Cortex of kidney (tissue), 1 donor: ENCODE measurements at places on chromosomes 4 and X.

DNA sequence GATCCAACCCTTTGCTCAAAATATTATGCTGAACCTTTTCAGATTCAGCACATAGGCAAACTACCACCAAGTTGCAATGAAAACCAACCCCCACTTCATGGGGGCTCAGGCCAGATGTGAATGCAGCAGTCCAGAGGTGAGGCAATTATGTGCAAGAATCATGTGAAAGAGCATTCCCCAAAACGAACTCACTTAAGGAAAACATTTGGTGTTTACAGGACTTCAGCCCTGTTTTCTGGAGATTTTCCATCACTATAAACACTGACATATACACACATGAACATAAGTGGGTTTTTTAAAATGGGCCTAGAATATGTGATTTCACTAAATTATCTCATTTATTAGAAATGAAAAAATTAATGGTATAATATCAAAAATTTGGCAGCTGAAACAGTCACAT is 31.5 kb downstream of the BMP3 start:
- DNase-seq = no peak

GRCh38 chrX:129695937-129696336 is 41.2 kb upstream of the APLN start:
- DNase-seq = no peak

DNA sequence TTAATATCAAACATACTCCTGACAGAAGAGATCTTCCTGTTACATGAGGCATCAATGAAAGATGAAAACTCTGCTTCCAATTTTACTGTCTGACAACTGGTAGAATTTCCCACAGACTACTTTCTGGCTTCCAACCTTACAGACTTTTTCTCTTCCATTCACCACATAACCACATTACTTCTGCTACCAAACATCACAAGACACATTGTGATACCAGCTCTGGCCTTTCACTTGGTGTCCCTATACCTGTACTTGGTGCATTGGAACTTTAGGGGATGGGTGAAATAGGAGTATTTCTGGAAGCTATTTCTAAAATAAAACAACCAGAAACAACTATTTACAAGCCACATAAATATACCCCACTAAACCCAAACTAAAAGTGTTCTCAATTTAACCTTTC is 20.5 kb downstream of the AMTN start:
- DNase-seq = no peak

GRCh38 chr4:109179061-109179460 is 123.4 kb downstream of the COL25A1 start:
- no peak for DNase-seq
